ENCODE measurements at places on chromosomes 11 and 22.

GRCh38 chr11:109808569-109808968 is 284.6 kb upstream of the ZC3H12C start:
- no peak for DNase-seq

DNA sequence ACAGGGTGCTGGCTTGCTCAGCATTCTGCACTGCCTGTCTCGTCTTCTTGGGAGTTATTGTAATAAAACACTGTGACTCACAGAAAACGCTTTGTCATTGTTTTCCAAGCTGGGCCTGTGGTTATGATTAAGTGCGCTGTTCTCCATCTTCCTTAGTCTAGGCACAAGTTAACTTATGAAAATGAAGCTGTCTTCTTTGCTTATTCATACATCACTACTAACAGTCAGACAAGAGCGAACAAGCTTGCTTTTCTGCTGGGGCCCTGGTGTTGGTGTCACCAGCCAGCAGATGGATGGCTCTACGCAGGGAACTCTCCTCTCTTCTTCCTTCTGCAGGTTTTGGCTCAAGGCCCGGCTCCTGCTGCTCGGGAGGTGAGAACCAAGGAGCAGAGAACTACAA is 380.1 kb upstream of the SYN3 start:
- DNase-seq: no peak

GRCh38 chr11:297586-298405 is 1.5 kb downstream of the IFITM5 start:
- DNase-seq: peak; percentile 6

DNA sequence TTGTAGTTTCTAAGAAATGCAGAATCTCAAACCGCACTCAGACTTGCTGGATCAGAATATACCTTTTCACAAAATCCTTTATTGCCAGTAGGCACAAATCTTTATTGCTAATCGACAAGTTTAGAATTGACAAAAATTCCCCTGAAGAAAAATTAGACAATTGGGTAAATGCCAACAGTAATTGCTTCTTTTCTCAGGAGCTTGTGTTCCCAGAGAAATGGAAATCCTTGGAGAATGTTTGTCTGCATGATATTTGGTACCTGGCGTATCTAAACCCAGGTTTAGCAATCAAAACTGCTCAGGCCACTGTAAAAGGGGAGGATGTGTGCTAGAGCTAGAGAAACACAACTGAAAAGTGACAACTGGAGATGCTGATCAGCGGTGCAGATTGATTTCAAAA is at the start of gene OR8G5:
TSS of gene OR8G5 (plus strand) at position 301 of the 400 bp plus-strand sequence. CDS start 8,556 bp downstream, outside the sequence.
- DNase-seq: no peak

- no peak for DNase-seq
Measured at GRCh38 chr11:862696-863022, 20.0 kb downstream of the TSPAN4 start.

DNA sequence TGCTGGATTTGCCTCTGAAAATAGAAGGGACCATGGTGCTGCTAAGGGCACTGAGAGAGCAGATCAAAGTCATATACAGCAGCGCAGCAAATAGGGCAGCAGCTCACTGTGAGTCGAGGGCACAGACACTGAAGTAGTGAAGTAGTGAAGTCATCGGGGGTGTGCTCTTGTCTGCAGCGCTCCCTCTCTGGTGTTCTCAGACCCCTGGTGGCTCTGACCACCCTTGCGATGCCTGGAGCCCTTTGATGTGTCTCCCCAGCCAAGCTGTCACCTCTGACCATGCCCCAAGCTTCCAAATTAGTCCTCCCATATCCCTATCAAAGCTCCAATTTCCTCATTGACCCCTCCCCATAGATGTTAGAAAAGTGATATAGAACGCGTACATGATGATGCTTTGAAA is 27.7 kb upstream of the EIF3M start:
- DNase-seq: no peak

- no peak for DNase-seq
Measured at GRCh38 chr11:102276362-102276761, 40.9 kb upstream of the BIRC3 start.

DNA sequence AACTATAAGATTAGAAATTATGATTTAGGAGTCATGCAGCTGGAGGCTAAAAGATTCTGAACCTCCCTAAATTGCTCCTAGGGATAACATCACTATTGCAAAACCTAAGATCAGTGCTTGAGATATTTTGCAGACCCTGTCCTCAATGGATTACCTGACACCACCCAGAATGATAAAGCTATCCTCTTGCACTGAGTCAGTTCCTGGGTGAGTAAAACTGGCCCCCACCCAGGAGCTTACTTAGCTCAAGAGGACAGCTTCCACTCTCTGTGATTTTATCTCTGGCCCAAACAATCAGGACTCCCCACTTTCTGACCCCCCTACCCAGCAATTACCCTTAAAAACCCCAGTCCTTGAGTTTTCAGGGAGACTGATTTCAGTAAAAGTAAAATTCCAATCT is 2074.4 kb upstream of the RAG2 start:
- no peak for DNase-seq

GRCh38 chr11:22711880-22712279 is 45.5 kb downstream of the GAS2 start:
- DNase-seq: no peak

DNA sequence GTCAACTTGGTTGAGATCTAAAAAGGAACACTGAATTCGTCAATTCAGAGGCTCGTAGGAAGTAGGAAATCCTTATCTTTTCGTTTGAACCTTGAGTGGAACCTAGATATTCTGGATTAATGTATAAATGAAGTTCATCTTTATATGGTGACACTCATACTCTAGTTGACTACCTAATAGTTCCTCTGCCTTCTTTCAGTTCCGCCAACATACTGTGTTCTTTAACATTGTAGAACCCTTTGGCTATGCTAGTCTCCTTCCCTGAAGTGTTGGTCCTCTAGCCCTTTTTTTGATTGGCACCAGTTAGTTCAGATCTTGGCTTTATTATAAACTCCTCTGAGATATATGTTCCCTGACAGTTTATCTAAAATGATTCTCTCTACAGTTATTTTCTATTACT is 1.5 kb downstream of the ATM start:
- no peak for DNase-seq

- DNase-seq: no peak
Measured at GRCh38 chr11:34311126-34311525, 46.7 kb downstream of the ABTB2 start.

- DNase-seq: no peak
Measured at GRCh38 chr11:30342736-30343166, 19.8 kb downstream of the ARL14EP start.

DNA sequence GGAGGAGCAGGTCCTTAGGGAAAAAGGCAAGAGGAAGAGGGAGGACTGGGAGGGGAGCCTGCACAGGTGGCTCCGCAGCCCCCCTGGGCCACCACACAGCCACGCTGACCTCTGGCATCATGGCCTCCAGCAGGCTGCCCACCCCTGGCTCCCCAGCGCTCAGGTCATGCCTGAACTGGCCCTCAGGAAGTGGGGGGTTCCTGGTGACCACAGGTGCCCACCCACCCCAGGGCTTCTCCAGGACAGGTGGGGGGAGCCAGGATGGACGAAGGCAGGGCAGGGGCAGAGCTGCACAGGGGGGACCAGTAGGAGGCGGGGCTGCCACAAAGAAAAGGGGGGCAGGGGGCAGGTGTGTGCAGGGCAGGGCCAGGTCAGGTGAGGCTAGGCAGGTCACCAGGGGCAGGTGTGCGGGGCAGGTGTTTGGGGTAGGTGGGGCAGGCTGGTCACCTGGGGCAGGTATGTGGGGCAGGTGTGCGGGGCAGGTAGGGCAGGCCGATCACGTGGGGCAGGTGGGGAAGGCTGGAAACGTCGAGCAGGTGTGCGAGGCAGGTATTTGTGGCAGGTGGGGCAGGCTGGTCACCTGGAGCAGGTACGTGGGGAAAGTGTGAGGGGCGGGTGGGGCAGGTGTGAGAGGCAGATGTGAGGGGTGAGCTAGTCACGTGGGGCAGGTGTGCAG is 997 bp downstream of the DEAF1 start:
- DNase-seq: no peak
